ENCODE measurements at places on chromosomes 2 and 18.

GRCh38 chr18:12041561-12041960 lies 52.1 kb upstream of the ANKRD62 start:
- no peak for DNase-seq

- DNase-seq = no peak
Observed at GRCh38 chr2:174085781-174086180, 120.6 kb upstream of the SP3 start.

- DNase-seq = no peak
Observed at GRCh38 chr18:31998880-31999412, 19.7 kb upstream of the RNF125 start.

DNA sequence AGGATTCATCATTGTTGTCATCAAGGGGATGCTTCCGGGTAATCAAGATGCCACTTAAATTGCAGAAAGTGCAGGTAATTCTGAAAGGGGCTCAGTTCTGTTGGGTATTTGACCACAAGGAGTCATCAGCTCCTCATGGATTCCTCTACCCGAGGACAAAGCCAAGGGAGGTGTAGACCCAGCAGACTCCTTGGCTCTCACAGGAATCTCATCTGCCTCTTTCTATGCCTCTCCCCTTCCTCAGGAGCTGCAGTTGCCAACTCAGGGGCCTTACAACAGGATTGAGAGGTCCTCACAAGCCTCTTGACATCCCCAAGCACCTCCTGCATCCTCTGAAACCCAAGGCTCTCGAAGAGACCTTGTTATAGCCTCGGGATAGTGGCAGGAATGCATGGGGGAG lies 44.0 kb downstream of the ITGB6 start:
- no peak for DNase-seq

DNA sequence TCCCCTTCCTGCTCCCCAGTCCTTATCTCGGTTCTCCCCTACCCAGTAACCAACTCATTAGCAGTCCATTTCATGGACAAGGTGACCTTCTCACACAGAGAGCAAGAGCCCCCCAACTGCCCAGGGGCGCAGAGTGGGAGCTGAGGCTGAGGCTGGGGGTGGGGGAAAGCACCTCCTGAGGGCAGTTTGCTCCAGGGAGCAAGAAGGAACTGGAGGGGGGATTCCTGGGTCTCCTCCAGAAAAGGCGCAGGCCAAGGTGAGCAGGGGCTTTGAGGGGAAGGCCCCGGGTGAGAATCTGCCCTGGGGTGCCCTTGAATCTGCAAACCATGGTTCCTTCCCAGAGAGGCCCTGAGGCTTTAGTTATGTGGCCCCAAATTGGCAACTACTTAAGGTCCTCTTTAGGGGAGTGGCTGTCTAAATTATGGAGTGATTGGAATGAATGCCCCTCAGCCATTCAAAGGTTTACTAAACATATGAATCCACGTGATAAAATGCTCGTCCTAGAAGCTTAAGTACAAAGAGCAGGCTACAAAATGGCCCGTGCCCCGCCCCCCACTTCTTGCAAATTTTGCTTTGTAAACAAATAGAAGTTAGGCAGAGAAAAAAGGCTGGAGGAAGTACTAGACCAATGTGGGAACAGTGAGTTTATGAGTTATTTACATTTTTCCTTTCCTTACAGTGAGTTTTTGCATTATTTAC lies 123.5 kb upstream of the HS6ST1 start:
- DNase-seq = peak; percentile 70

- peak; percentile 73 for DNase-seq
Observed at GRCh38 chr2:101253013-101253702, 472 bp downstream of the CNOT11 start.

- DNase-seq = no peak
Observed at GRCh38 chr2:61354543-61355197, 116.2 kb downstream of the USP34 start.

GRCh38 chr2:38243186-38243880 lies 133.7 kb downstream of the ATL2 start:
- DNase-seq = no peak

GRCh38 chr2:41828052-41828643 lies 219.7 kb upstream of the PKDCC start:
- no peak for DNase-seq

GRCh38 chr2:218218268-218219185 lies 1.5 kb downstream of the ARPC2 start:
- DNase-seq = no peak

DNA sequence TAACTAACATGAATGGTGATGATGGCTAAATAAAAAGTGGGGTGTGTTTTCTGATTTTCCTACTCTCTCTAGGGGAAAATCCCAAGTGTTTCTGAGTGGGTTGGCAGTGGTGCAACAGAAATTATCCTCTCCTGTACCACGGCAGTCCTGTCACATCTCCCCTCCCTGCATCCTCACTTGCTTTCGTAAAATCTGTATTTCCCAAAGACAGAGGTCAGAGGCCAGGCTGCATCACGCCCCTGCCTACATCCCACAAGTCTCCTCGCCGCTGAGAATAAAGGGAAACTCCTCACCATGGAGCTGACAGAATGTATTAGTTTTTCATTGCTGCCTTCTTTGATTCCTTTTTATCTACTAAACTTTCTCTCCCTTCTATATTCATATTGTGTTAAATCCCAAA lies 13.1 kb downstream of the FBLN7 start:
- DNase-seq = no peak

GRCh38 chr18:77702686-77703085 lies 453.0 kb downstream of the GALR1 start:
- no peak for DNase-seq

GRCh38 chr2:225008935-225009334 lies 33.3 kb downstream of the DOCK10 start:
- no peak for DNase-seq

GRCh38 chr2:240745962-240746361 lies 54.3 kb downstream of the AQP12A start:
- DNase-seq = no peak

- DNase-seq = no peak
Observed at GRCh38 chr2:62084801-62085200, 111.1 kb upstream of the B3GNT2 start.
